ENCODE measurements at places on chromosomes 1 and 21.

- H3K4me1 ChIP-seq, result peaks cover 11% of the 10 kb centered on the region
- peak within 1 kb of the TSS; percentile 83 for H3K4me3 ChIP-seq
- peak; percentile 70 for DNase-seq
- peaks cover 4% of the 10 kb centered on the region for H3K36me3 ChIP-seq
- H3K27ac ChIP-seq, result no peak within 1 kb of the TSS
- peaks cover 30% of the 10 kb centered on the region for H3K27me3 ChIP-seq
Measured at GRCh38 chr1:35718492-35719336, at the start of gene C1orf216. C1orf216 (minus strand) TSS chr1:35718884; CDS start chr1:35716321, 2,563 bp downstream.

- peaks cover 34% of the 10 kb centered on the region for H3K4me1 ChIP-seq
- peaks cover 3% of the 10 kb centered on the region for H3K27me3 ChIP-seq
- no peak overlapping the region for H3K4me3 ChIP-seq
- no peak overlapping the region for H3K27ac ChIP-seq
Measured at GRCh38 chr1:4170548-4171340, 270.7 kb upstream of the C1orf174 start.

DNA sequence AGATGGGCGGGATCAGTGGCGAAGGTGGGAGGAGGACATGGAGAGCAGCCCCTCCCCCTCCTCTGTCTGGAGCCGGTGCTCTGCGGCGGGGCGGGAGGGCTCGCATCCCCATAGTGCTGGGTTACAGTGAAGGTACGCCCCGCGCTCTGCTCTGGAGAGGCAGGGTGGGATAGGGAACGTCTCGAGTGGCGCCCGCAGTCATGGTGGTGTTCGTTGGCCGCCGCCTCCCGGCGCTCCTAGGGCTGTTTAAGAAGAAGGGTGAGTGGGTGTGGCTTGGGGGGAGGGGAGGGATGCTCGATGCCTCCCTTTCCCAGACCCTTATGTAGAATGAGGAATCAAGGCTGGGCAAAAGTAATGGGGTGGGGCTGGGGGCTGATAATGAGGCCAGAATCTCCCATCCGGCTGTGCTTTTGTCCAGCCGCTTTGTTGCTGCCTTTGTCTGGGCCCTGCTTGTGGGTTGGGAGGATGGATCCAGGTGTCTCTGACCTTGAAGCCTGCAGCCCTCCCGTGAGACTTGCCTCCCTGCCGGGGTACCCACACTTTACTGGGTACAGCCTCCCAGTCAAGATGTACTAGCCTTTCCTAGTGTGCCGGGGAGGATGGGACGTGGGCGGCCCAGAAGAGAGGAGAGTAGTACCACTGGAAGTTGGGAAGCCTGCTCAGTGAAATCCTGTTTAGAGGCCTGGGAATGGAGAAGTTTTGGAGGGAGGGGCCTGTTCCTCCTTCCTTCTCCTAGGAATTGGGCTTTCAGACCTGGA, 51.4 kb downstream of the YARS1 start:
- DNase-seq, result peak; percentile 65
- no peaks in the 10 kb centered on the region for H3K27me3 ChIP-seq
- peak overlapping the region; percentile 80 for H3K4me3 ChIP-seq
- peaks cover 85% of the 10 kb centered on the region for H3K4me1 ChIP-seq

DNA sequence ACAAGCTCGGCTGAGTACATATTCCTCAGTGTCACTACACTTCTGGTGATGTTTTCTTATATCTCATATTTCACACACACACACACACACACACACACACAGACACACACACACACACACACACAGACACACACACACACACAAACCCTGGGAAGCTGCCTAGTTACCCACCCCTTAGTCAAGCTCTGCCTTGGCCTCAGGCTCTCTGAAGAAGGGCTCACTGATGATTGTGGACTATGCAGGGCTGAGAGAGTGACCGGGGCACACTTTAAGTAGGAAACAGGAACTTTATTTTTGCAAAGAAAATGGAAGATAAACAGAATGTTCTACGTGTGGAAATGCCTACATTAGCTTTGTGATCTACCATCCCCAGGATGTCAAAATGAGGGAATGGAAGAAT, 19.2 kb upstream of the LCE2D start:
- H3K36me3 ChIP-seq, result no peaks in the 10 kb centered on the region
- H3K4me3 ChIP-seq, result no peak overlapping the region

DNA sequence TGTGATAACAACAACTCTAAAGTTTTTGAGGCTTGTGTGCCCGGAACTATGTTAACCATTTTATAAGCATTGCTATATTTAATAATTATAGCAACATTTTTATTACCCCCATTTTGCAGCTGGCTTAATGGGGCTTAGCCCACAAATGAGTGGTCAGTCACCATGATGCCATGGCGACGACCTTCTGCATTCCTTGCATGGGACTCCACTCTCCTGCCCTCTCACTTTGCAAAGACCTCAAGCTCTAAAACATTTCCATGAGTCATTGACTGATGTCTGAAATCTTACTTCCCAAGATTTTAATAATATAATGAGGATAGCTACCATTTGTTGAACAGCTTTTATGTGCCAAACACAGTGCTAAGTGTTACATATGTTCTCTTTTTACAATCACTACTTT, 15.4 kb downstream of the NGF start:
- peak overlapping the region; percentile 40 for H3K27ac ChIP-seq
- no peaks in the 10 kb centered on the region for H3K36me3 ChIP-seq
- no peak for DNase-seq

Measured in nephron progenitor cell (in vitro differentiated cells).